ENCODE measurements at places on chromosomes 16 and 17.

DNA sequence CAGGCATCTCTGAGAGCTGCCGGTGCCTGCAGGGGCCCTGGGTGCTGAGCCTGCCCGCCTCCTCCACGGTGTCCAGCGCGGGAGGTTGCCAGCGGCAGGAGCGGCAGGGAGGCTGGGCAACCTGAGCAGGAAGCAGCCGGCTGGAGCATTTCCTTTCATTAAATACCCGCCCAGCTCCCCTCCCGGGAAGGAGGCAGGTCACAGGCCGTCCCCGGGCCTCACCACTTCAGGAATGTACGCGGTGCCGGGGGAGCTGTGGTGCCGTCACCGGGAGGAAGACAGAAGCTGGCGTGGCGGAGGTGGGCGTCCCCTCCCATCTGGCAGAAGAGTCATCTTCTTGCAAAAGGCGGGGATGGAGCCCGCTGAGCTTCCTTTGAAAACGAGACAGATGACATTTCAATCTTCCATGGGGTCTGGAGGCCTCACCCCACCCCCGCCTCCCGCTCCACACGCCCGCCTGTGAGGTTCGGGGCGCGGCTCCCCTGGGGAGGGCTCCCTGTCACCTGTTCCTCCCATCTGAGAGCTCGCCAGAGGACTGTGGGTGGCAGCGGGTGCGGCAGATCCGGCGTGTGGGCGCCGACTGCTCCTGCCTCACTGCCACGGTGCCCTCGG, 16.0 kb downstream of the SOX8 start:
- peak; percentile 82 for DNase-seq

DNA sequence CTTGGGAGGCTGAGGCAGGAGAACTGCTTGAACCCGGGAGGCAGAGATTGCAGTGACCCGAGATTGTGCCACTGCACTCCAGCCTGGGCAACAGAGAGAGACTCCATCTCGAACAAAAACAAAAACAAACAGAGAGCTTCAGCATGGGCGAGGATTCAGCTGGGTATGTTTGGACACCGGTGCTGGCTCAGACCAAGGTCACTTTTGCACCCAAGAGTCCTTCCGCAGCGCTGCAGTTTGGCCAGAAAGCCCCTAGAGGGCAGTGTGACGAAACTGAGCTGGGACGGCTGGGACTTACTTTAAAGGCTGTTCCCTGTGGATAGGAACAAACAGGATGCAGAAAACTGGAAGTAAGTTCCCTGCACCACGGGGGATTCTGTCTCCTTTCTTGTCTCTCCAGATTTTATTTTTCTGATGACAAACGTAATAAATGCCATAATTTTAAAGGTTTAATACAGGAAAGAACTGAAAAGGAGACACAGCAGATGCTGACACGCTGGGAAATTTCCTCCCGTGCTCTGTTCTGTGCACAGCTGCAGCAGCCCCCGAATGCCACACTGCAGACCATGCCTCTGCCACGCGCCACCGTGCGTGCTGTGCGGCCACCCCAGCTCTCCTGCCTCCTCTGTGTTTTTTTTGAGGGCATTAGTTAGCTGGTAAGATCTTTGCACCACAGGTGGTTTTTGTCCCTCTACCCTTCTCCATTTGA, 25.2 kb upstream of the USP36 start:
- peak; percentile 89 for DNase-seq

- no peak for DNase-seq
Measured at GRCh38 chr17:34996422-34997285, 16.3 kb downstream of the LIG3 start.

DNA sequence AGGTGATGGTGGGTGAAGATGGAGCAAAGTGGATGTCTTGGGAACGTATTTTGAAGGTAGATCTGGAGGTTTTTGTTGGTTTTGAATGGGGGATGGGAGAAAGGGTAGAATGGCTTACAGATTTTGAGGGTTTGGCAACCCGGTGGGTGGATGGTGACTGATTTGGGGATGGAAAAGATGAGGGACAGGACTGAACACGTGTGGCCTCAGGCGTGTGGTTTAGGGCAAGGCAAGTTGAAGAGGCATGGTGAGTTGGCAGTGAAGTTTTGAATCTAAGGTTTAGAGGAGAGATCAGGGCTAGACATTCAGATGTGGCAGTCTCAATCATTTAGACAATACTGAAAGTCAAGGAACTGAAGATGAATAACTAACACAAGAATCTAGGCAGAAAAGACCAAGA, 5.0 kb upstream of the DCTPP1 start:
- no peak for DNase-seq

- DNase-seq, result no peak
Measured at GRCh38 chr16:20949660-20950059, 49.1 kb downstream of the LYRM1 start.

- peak; percentile 51 for DNase-seq
Measured at GRCh38 chr16:89248196-89248982, 30.9 kb downstream of the ZNF778 start.

- DNase-seq, result peak; percentile 77
Measured at GRCh38 chr17:4947411-4948165, 742 bp downstream of the PFN1 start.

- peak; percentile 15 for DNase-seq
Measured at GRCh38 chr17:55056526-55056925, 88.0 kb downstream of the STXBP4 start.

DNA sequence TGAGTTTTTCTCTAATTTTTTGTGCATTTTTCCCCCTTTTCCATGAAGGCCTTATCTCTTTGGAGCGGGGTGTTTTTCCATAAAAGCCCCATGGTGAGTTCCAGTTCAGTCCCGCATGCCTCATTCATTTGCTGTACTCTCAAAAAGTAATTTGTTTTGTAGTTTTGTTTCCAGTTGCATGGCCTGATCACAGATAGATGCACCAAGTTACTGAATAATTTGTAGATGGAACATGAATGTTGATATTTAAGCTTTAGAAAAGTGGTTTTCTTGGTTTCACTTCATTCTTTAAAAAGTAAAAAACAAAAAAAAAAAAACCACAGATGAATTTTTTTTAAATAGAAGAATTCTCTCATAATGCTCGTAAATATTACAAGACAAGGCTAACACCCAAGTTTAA, 349.2 kb downstream of the BCAS3 start:
- DNase-seq, result no peak

DNA sequence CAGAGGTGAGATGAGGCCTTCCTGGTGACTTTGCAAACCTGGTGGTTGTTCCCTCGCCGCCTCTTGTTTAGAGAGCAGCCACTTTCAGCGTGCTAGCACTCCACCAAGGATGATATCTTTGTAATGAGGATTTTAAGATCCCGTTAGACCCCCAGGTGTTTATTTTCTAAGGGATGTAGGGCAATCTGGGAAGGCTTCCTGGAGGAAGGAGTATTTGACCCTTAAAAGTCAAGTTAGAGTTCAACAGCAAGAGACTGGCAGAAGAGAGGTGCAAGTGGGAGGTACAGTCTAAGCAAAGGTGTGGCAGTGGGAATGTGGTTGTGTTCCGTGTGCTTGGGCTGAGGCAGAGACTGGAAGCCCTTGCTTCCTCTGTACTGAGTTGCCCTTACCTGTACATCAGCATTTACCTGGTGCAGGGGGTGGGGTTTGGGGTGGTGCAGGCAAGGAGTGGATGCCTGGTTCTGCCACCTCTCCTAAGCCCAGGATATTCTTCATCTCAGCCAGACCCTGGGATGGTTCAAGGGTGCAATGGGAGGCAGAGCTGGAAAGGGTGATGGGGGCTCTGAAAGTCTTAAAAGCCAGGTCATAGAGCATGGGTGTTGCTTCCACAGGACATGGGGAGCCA, 83.6 kb downstream of the SDR42E1 start:
- DNase-seq, result no peak

- no peak for DNase-seq
Measured at GRCh38 chr17:79695797-79696609, 34.7 kb upstream of the ENPP7 start.

DNA sequence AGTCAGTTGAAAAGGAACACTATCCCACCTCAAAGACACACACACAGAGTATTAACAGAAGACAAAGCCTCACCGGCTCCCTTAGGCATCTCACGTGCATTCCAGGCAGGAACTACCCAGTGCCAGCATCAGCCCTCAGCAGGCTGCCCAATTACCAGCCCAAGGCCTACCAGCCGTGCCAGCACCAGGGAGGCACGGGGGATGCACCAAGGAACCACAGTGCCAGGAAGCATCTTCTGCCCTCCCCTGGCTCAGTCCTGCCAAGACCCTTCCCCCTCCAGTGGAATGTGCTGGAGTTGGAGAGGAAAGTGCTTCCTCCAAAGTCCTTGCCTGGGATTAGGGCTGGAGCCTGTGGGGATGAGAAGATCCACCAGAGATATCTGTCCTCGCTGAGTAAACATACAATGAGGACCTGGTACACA, 11.0 kb upstream of the KRT19 start:
- DNase-seq, result no peak

DNA sequence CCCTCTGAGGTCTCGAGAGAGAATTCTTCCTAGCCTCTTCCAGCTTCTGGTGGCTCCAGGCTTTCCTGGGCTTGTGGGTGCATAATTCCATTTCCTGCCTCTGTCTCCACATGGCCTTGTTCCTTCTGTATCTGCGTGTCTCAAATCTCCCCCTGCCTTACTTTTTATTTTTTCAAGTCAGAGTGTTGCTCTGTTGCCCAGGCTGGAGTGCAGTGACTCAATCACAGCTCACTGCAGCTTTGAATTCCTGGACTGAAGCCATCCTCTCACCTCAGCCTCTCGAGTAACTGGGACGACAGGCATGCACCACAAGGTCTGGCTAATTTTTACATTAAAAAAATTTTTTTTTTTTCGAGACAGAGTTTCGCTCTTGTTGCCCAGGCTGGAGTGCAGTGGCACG, 120.6 kb downstream of the SHISA9 start:
- no peak for DNase-seq

DNA sequence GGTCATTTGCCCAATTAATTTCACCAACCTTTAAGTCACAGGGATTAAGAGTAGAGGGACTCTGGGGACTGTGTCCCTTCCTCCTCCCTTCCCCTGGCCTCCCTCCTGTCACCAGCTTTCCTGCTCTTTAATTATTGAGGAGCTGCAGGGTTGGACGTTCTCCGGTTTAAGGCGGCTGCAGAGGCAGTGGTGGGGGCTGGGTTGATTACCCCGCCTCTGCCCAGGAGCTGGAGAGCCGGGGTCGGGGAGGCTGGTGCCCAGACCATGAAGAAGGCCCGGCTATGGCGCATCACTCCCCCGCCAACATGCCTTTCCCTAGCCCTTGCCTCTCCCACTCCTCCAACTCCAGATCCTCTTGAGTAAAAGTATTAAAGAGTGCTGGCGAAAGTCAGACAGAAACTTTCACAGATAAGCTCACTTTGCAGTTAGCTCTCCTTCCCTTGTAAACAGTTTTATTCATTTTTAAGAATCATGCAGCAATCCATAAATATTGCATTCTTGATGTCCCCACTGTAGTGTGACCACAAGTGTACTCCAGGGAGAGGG, 1.1 kb upstream of the FOXJ1 start:
- DNase-seq, result peak; percentile 40

GRCh38 chr17:83187782-83188311, 108.4 kb downstream of the METRNL start:
- DNase-seq, result no peak

GRCh38 chr16:88318051-88318450, 64.7 kb upstream of the ZNF469 start:
- no peak for DNase-seq

DNA sequence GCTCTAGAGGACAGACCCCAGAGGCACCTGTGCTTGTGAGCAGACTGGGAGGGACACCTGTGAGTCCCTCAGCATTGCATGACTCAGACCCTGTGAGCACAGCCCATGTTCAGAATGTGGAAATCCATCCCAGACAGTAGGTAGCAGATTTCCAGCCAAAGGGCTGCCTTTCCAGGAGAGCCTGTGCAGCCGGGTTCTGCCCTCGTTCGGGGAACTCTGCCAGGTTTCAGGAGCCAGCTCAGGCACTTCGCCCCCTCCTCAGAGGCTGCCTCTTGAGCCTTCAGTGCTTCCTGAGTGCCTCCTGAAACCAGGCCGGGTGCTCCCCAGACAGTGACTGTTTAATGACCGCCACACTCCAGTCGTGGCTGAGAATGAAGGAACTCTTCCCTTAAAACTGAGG, 23.3 kb upstream of the SDR42E2 start:
- no peak for DNase-seq

- no peak for DNase-seq
Measured at GRCh38 chr17:19410091-19410490, 941 bp upstream of the RNF112 start.

- DNase-seq, result peak; percentile 63
Measured at GRCh38 chr16:67936124-67936879, at the start of gene PSMB10. TSS of gene PSMB10 (minus strand) at chr16:67936850. CDS start at chr16:67936749, 101 bp downstream.

GRCh38 chr16:70460737-70461261, 6.4 kb downstream of the FCSK start:
- no peak for DNase-seq

DNA sequence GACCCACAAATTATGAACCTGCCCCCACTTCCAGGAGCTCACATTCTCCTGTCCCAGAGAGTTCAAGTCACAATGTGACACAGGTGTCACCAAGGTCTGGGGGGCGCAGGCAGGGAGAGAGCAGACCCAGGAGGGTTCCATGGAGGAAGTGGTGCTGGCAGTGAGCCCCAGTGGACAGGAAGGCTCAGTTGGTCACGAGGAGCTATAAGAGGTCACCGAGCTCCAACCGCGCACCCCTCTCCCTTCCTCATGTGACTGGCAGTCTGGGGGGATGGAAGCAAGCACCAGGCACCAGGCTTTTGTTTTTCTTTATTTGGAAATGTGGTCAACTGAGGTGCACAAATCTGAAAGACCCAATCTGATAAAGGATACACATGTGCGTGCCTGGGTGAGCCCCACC, 2.5 kb downstream of the ITGAD start:
- DNase-seq, result no peak

Data from GM23338 (cell line).